Effector memory CD8-positive, alpha-beta T cell (primary cell): ENCODE measurements at places on chromosomes 12 and 14.
A peak's percentile ranks its signal among the peaks of the same experiment; 100 is the strongest.

GRCh38 chr14:33941718-33942117 is 9.2 kb downstream of the EGLN3 start:
- DNase-seq = no peak

DNA sequence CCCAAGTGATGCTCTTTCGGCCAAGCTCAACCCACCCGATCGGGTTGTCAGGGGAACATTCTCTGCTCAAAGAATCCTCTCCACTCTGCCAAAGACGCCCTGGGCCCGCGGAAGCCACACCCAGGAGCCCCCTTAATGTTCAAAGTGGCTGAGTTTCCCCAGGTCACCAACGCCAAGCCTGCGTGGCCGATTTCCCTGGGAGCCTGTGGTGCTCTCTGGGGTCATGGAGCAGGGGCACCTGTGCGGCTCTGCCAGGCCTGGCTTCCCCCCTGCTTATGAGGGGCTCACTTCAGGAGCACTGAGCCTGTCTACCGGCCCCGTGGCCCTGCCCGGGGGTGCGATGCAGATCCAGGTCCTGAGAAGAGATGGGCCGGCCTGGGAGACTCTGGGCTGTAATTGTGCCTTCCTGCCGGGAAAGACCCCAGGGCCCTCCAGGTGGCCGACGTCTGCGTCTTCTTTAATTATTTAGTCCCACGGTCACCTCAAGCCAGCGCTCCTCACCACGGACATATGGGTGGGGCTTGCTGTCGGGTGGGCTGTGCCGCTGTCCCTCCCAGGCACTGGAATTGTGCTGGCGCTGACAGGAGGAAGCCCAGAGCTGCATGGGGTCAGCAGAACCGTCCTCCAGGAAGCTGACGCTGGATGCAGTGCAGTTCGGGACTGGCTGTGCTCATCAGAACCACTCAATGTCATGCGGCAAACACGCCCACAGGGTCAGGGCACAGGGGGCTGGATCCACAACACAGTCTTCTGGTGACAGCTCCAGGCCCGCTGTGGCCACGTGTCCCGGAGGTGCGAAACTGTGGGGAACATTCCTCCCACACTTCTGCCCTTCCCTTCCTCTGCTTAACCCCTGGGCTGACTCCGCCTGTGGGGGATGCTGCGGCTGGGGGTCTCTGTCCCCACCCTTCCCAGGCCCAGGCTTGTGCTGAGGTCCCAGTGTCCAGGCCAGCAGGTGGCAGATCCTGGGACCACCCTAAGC is 267.6 kb upstream of the SFSWAP start:
- no peak for DNase-seq

DNA sequence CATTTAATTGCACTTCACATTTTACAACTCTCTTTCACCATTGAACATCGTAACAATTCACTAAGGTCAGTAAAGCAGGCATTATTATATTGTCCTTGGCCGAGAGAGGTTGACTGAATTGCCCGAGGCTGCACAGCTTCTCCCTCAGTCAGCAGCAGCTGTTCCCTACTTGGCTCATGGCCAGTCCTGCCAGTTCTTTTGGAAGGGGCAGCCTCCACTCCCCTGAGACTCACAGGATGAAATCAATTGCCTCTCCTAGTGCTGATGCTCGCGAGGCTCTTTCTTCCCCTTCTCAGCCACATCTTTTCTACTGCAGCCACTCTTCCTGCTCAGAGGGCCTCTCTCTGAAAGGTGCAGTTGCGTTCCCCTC is 79.9 kb upstream of the KCNA1 start:
- no peak for DNase-seq

DNA sequence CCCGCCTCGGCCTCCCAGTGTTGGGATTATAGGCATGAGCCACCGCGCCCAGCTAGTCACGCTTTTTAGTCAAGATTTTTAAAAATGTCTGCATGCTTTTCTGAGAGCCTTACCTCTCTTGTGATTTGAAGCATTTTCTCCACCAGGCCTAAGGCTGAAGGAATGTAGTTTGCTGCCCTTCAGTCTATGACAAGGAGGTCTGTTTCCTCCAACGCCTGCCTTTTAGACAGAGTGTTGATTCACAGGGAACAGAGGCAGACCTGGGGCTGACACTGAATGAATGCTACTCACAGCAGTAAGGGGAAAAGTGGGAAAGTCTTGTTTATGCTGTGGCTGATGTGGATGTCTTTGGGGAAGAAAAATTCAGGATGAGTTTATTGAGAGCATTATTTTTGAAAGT is 27.2 kb upstream of the MDM2 start:
- DNase-seq = no peak

DNA sequence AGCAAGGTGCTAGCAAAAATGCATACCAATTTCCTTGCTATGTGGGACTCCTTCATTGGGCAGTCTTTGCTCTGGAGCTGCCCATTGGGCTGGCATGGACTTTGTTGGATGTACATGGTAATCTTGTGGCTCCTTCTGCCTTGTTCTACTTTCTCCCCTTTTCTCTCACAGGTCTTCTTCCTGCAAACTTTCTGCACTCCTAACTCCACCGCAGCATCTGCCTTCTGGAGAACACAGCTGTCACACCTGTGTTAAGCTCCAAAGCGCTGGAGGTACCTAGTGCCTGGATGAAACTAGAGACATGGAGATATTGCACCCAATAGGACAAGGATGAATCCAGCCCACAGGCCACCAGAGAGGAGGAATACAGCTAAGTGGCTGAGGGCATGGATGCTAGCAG is 60.7 kb upstream of the CCND2 start:
- no peak for DNase-seq

DNA sequence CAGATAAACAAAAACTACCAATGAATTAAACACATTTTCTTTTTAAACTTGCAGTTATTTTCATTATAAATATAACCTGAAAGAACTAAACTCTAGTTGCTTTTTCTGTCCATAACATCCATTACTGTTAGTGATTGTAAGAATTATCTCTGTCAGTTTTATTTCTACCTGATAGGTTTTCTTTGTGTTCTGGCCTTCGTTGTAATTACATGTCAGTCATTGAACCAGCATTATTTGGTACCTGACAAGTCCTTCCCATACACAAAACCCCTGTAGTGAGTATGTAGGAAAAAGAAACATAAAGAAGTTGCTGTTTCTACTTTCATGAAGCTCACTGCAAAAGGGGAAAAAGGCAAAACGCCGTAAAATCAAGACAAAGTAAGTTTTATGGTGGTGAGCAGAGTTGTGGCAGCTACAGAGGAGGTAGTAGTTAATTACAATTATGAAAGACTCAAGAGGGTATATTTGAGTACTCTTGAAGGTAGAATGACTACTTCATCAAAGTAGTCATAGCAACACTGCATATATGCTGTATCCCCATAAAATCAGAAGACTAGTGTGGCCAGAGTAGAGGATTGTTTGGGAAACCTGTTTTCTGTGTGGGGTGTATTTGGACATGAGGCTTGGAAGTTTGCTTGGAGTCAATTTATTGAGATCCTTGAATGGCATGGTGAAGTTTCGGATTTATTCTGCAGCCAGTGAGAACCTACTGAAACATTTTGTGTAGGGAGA is 102.8 kb downstream of the SLC5A8 start:
- no peak for DNase-seq

DNA sequence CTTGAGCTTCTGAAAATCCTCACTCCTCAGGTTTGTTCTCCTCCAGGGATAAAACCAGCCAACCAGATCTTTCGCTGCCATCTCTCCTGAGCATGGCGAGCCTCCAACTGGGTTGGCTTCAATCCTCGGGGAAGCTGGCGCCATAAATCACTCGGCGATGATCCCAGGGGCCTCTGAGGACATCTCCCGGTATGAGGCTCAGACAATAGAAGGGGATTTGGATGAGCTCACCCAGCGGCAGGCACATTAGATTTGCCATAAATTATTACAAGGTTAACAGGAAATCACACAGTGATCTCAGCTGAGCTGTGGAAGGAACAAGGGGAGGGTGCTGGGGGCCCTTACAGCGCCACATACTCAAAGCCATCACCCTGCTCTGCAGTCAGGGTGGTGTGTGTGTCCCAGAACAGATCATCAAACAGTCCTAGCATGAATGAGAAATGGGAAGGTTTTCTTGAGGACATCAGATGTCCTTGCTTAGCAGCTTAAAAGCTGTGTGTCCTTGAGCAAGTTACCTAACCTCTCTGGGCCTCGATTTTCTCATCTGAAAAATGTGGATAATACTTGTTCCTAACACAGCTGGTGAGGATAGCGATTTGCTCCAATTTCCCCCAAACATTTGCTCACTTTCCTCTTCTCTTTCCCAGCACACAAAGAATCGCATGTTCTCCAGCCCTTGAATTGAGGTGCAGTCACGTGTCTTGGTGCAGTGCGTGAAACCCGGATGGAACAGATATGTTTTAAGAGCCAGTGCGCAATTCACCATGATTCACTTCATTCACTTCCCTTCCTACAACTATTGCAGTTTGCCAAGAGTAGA is 142.8 kb downstream of the SCARB1 start:
- DNase-seq = no peak

DNA sequence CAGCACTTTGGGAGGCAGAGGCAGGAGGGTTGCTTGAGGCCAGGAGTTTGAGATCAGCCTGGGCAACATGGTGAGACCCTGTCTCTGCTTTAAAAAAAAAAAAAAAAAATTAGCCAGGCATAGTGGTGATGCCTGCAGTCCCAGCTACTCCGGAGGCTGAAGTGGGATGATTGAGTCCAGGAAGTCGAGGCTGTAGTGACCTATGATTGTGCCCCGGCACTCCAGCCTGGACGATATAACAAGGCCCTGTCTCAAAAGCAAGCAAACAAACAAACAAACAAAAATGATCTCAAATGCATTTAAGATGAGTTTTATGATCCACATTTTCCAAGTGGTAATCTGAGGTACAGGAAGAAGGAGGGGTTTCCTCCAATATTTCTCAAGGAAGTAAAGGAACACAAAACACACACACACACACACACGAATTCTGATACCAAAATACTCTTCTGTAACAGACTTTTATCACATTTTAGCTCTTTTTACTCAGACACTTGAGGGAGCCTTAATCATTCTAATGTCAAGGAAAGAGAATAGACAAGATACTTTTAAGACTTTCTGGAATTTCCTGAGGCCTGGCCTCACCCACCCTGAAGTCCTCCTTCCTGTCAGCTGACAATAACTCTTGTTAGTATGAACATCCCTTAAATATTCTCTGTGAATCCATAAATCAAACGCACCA is 44.4 kb upstream of the CERS5 start:
- no peak for DNase-seq

DNA sequence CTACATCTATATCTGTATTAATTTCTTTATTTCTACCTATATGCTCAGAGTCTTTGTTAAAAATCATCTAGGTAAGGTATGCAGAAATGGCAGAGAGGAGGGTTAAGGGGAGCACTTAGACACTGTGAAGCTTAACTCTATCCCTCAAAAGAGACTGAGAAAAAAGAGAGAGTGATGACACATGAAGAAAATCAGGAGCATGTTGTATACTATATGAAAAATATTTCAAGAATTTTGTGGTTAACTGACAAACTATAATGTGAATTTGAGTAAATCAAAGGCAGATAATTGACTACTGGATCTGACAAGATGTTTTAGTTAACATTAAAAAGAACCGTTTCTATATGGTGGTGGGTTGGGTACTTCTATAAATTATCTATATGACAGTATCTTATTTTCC is 1814.2 kb upstream of the SEL1L start:
- no peak for DNase-seq

GRCh38 chr12:89350630-89351488 is 1.4 kb downstream of the DUSP6 start:
- DNase-seq = no peak

- DNase-seq = peak; percentile 9
These were observed 75.3 kb upstream of the FAR2 start for GRCh38 chr12:29073631-29074239.
